Lung (tissue), 17 donors: ENCODE measurements at places on chromosomes 1 and 21. TPM values are rescaled to one million over a fixed set of nuclear protein-coding genes. Genes with fewer than 3 reads are reported as not detected.

GRCh38 chr1:154104433-154105082 is 50.3 kb downstream of the NUP210L start:
- DNase-seq, result no peak

LCE2C gene
- not detected for total RNA-seq

DNA sequence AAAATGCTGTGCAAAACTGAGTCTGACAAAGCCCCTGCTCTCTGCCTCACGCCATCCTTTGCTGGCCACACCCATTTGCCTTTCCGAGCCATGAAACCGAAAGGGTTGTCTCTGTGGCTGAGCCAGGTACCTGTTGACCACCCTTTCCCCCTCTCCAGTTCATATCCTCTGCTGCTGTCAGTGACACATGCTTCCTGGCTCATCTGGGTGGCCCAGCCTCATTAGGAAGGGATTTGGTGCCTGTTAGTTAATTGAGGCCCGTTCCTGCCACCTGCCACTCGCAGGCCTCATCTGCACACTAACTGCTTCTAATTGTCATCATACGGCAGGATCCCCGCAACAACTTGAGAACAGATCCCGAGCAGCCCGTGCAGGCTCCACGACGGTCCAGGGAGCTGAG is 79.2 kb downstream of the OLIG1 start:
- DNase-seq, result no peak

DNA sequence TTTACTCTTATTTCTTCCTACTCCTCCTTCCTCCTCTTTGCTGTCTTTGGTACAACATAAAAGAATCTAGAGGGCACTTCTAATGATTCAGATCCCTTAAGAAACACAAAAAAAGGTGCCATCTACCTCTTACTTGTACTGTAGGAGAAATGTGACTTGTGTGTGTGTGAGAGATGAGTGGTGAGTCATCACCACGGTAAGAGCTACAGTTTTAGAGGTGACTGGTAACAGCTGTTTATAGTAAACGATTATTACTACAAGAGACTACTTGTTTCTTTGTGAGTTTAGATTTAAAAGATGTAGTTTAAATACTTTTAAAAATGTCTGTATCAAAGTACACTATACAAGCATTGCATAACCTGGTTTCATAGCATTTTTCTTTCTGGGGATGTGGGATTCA is 40.4 kb downstream of the SLC35D1 start:
- no peak for DNase-seq

DNA sequence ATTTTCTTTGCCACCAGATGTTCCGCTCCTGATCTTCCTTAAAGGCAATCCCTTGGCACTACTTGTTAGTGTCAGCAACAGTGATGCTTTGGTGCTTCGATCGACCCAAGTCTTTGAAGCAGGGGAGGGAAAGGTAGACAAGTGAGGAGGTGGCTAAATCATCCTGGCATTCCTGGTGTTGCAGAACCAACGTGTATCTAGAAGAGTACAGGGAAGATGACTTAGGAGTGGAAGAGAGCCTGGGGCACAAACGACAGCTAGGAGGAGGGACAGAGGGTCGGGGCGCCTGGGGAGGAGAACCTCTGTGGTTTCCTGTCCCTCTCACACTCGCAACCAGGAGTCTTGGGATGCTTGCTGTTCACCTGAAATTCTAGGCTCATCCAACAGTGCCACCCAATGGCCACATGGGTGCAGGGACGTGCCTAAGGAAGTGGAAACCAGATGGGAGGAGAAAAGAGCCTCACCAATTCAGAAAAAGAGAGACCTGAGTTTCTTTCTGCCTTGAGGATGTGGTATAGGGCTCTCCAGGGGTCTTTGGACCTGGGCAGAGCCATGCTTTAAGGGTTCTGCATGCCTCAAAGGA is 9.5 kb upstream of the KCNA2 start:
- peak; percentile 75 for DNase-seq

POLR3GL gene
- 21.3 TPM for total RNA-seq
